ENCODE measurements at places on chromosomes 2 and 18. TPM values are rescaled to one million over a fixed set of nuclear protein-coding genes. Genes with fewer than 3 reads are reported as not detected.

- H3K27ac ChIP-seq: no peak overlapping the region
- H3K4me3 ChIP-seq: no peak overlapping the region
- H3K27me3 ChIP-seq: no peaks in the 10 kb centered on the region
- DNase-seq: no peak
- peaks cover 8% of the 10 kb centered on the region for H3K4me1 ChIP-seq
Observed at GRCh38 chr2:200000444-200001163, 45.2 kb downstream of the MAIP1 start.

CFAP65 gene
- total RNA-seq: not detected

GRCh38 chr2:63545023-63545422, 43.3 kb downstream of the WDPCP start:
- no peak overlapping the region for H3K27ac ChIP-seq
- no peaks in the 10 kb centered on the region for H3K27me3 ChIP-seq
- no peaks in the 10 kb centered on the region for H3K4me1 ChIP-seq
- H3K4me3 ChIP-seq: no peak overlapping the region
- H3K36me3 ChIP-seq: no peaks in the 10 kb centered on the region

- H3K36me3 ChIP-seq: no peaks in the 10 kb centered on the region
- H3K4me3 ChIP-seq: no peak overlapping the region
- no peak overlapping the region for H3K27ac ChIP-seq
- no peak for DNase-seq
- no peaks in the 10 kb centered on the region for H3K4me1 ChIP-seq
- H3K27me3 ChIP-seq: no peaks in the 10 kb centered on the region
Observed at GRCh38 chr2:220334210-220334609, 706.8 kb downstream of the SLC4A3 start.

DNA sequence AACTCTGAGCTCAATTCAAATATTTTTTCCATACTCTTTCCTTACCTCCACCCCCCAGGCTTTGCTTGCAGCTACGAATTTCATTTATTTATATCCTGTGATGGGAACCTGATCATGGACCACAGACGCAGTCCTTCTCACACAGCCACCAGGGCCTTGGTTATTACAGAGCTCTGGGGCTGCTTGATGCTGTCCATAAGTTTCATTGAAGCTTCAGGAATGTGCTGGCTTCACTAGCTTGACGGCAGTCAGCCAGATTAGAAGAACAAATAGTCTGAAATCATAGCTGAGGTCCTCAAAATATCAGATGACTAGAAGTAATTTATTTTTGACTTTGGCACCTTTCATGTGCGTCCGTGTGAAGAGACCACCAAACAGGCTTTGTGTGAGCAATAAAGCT, 104.9 kb downstream of the VWA3B start:
- H3K27ac ChIP-seq: no peak overlapping the region
- H3K36me3 ChIP-seq: no peaks in the 10 kb centered on the region
- no peak for DNase-seq
- H3K4me3 ChIP-seq: no peak overlapping the region
- peaks cover 9% of the 10 kb centered on the region for H3K4me1 ChIP-seq
- H3K27me3 ChIP-seq: no peaks in the 10 kb centered on the region

- no peak for DNase-seq
- H3K27ac ChIP-seq: no peak overlapping the region
- no peaks in the 10 kb centered on the region for H3K36me3 ChIP-seq
- H3K27me3 ChIP-seq: no peaks in the 10 kb centered on the region
- H3K4me1 ChIP-seq: no peaks in the 10 kb centered on the region
- H3K4me3 ChIP-seq: no peak overlapping the region
Observed at GRCh38 chr2:158686210-158686691, 108.9 kb upstream of the DAPL1 start.

IGFBP5 gene
- total RNA-seq: 216 TPM

- peaks cover 20% of the 10 kb centered on the region for H3K4me1 ChIP-seq
- peaks cover 12% of the 10 kb centered on the region for H3K36me3 ChIP-seq
- H3K27me3 ChIP-seq: no peaks in the 10 kb centered on the region
- H3K4me3 ChIP-seq: peak overlapping the region; percentile 16
- peak overlapping the region; percentile 88 for H3K27ac ChIP-seq
Observed at GRCh38 chr2:86027922-86028765, 77.5 kb downstream of the POLR1A start.

TRMT61B gene
- 12.9 TPM for total RNA-seq

DNA sequence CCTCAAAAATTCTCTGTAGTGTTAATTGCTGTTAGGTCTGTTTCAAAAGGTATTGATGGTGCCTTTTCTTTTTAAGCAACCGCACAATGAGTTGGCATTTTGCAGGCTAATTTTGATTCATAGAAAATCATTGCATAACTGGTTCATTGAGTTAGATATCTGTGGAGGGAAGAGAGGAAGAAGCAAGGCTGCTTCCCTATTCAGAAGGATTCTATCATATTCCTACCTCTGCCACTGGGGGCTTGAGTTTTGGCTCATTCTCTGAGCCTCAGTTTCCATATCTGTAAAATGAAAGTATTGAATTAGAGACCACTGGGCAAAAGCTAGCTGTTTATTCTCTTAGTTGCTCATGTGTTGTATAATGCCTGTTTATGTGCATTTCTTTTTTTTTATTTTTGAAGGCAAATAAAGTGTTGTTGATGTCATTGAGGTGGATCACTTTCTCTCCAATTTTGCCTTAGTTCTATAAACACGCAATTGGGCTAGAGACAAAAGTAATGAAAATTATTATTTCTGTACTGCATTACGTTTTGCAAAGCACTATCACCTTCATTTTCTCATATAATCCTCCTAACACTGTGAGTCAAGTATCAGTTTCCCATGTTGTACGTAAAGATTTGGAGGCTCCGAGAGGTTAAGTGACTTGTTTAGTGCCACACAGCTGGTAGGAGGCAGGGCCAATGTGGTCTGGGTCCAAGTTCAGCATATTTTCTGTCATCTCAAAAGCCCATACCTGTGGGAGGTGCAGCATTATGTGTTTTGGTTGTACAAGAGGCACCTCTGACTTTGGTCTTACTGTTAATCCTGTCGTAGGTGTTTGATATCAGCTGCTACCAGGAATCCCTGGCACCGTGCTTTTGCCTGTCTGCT, 5.9 kb downstream of the TRIB2 start:
- no peaks in the 10 kb centered on the region for H3K27me3 ChIP-seq
- H3K4me1 ChIP-seq: peaks cover 56% of the 10 kb centered on the region
- peak overlapping the region; percentile 90 for H3K4me3 ChIP-seq
- peaks cover 6% of the 10 kb centered on the region for H3K36me3 ChIP-seq
- DNase-seq: no peak

DNA sequence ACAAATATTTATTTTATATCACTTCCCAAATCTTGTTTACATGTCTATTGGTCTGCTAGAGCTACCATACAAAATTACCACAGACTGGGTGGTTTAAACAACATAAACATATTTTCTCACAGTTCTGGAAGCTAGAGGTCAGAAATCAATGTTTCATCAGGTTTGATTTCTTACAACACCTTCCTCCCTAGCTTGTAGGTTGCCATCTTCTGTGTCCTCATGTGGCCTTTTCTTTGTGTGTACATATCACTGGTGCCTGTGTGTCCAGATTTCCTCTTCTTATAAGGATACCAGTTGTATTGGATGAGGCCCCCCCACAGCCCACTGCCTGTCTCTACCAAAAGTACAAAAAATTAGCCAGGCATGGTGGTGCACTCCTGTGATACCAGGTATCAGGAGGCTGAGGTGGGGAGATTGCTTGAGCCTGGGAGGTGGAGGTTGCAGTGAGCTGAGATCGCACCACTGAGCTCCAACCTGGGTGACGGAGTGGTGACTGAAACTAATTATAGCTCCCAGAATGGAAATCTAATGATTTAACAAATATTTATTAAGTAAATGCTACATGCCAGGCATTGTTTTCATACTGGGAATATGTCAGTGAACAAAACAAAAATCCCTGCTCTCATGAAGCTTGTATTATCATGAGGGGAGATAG, 13.6 kb downstream of the EML4 start:
- no peaks in the 10 kb centered on the region for H3K4me1 ChIP-seq
- H3K27ac ChIP-seq: no peak overlapping the region

DNA sequence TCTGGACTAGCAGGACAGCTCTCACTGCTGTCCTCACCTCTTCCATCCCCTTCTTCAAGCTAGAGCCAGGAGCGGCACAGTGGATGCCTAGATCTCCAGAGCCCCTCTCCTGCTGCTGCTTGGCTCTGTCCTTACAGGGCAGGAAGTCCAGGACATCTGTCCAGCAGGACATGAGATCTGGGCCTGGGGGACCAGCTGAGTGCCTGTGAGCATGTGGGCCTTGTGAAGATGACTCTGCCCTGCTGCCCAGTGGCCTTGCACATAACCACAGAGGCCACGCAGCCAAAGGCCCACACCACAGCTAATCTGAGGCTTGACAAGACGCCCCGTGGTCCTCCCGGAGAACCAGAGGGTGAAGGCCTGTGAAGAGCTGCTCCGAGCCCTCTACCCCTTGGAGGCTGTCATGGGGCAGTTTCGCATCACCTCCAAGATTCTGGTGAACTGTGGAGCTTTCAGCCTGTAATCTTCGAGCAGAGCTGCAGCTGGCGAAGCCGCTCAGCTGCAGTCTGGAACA, 516.7 kb upstream of the HS6ST1 start:
- H3K27ac ChIP-seq: no peak overlapping the region
- no peaks in the 10 kb centered on the region for H3K27me3 ChIP-seq
- H3K4me1 ChIP-seq: no peaks in the 10 kb centered on the region
- no peak for DNase-seq
- no peaks in the 10 kb centered on the region for H3K36me3 ChIP-seq
- no peak overlapping the region for H3K4me3 ChIP-seq

DNA sequence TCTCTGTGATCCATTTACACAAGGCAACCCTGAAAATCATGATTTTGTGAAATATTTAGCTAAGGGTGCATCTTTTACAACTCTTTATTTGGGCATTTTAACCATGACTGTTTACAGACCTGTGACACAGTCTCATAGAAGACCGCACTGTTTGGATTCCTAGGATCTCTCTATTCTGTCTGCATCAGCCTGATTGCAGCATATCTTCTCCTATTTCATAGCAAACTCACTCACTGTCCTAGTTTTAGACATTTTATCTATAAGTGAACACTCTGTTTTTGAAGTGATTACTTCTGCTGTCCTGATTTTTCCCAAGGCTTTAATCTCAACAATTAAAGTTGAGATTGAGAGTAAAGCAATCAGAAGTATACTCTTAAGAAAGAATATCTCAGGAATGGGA, 56.2 kb downstream of the CAVIN2 start:
- no peaks in the 10 kb centered on the region for H3K27me3 ChIP-seq
- DNase-seq: no peak
- H3K27ac ChIP-seq: no peak overlapping the region
- H3K4me1 ChIP-seq: no peaks in the 10 kb centered on the region

DNA sequence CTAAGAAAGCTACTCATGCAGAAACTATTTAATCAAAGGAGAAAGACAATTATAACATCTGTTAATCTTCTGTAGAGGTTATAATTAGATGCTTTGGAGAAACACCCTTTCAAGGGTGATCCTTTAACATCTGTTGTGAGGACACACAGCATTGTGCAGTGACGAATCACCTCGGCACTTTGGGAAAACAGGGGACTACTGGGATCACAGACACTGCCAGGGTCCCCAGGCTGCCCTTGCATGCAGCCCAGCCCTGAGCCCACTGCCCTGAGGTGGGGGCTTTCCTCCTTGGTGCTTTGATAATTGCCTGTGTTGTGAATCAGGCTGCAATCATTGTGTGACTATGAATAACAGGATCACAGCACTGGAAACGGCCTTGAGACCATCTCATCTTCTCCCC, 10.6 kb downstream of the NCKAP5 start:
- no peak for DNase-seq
- no peaks in the 10 kb centered on the region for H3K36me3 ChIP-seq
- no peak overlapping the region for H3K27ac ChIP-seq
- H3K4me3 ChIP-seq: no peak overlapping the region

LRRC30 gene
- total RNA-seq: 8.2 TPM

HTR2B gene
- 0.54 TPM for total RNA-seq

GRCh38 chr18:52333860-52334259, 6.1 kb upstream of the DCC start:
- no peak overlapping the region for H3K4me3 ChIP-seq
- no peak for DNase-seq
- no peak overlapping the region for H3K27ac ChIP-seq
- no peaks in the 10 kb centered on the region for H3K36me3 ChIP-seq
- peaks cover 8% of the 10 kb centered on the region for H3K27me3 ChIP-seq

IGFBP2 gene
- 9.4 TPM for total RNA-seq

- no peak overlapping the region for H3K4me3 ChIP-seq
- H3K36me3 ChIP-seq: no peaks in the 10 kb centered on the region
- no peak overlapping the region for H3K27ac ChIP-seq
- H3K4me1 ChIP-seq: no peaks in the 10 kb centered on the region
- DNase-seq: no peak
Observed at GRCh38 chr2:166140475-166140874, 12.7 kb upstream of the SCN1A start.

PJVK gene
- 1.5 TPM for total RNA-seq

SCN7A gene
- total RNA-seq: 3.9 TPM

GRCh38 chr2:197159661-197160211, 150.8 kb downstream of the ANKRD44 start:
- H3K27me3 ChIP-seq: no peaks in the 10 kb centered on the region
- H3K4me1 ChIP-seq: no peaks in the 10 kb centered on the region
- no peak overlapping the region for H3K4me3 ChIP-seq
- H3K27ac ChIP-seq: no peak overlapping the region
- H3K36me3 ChIP-seq: no peaks in the 10 kb centered on the region
- no peak for DNase-seq

NMUR1 gene
- total RNA-seq: not detected

ZNF892 gene
- 2.1 TPM for total RNA-seq

ATP6V1B1 gene
- 0.22 TPM for total RNA-seq

GPAT2 gene
- total RNA-seq: 6.2 TPM

- no peak for DNase-seq
- H3K27ac ChIP-seq: no peak overlapping the region
- H3K4me1 ChIP-seq: no peaks in the 10 kb centered on the region
Observed at GRCh38 chr2:133346654-133347053, 221.6 kb downstream of the NCKAP5 start.

DNA sequence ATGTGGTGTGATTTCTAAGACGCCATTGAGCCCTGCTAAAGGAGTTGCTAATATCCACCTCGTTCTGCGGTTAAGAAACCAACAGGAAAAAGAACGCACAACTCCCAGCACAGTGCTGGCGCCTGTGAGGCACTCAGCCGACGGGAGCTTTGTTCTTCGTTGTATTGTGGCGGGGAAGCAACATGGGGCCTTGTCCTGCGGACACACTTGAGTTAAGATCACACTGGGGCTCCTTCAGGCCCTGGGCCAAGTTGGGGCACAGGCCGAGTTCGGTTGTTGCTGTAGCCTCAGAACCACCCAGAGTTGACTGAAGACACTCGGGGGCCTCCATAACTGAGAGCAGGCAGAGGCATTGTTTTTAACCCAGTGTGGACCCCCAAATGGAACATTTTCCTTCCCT, 30.6 kb upstream of the CD8A start:
- peaks cover 2% of the 10 kb centered on the region for H3K27me3 ChIP-seq
- no peak overlapping the region for H3K4me3 ChIP-seq
- H3K27ac ChIP-seq: no peak overlapping the region
- no peak for DNase-seq

GRCh38 chr2:123453046-123453700, 571.9 kb upstream of the CNTNAP5 start:
- no peaks in the 10 kb centered on the region for H3K27me3 ChIP-seq
- H3K4me3 ChIP-seq: no peak overlapping the region
- no peaks in the 10 kb centered on the region for H3K4me1 ChIP-seq
- H3K27ac ChIP-seq: no peak overlapping the region
- H3K36me3 ChIP-seq: no peaks in the 10 kb centered on the region

VAMP5 gene
- total RNA-seq: 95.0 TPM

Data from psoas muscle (tissue), 8 donors.